ENCODE measurements at places on chromosomes 3 and 15.

- no peak for DNase-seq
These were observed 641.4 kb upstream of the CBLB start for GRCh38 chr3:106510206-106510605.

- DNase-seq = no peak
These were observed 184.4 kb downstream of the PEX5L start for GRCh38 chr3:179852142-179852905.

DNA sequence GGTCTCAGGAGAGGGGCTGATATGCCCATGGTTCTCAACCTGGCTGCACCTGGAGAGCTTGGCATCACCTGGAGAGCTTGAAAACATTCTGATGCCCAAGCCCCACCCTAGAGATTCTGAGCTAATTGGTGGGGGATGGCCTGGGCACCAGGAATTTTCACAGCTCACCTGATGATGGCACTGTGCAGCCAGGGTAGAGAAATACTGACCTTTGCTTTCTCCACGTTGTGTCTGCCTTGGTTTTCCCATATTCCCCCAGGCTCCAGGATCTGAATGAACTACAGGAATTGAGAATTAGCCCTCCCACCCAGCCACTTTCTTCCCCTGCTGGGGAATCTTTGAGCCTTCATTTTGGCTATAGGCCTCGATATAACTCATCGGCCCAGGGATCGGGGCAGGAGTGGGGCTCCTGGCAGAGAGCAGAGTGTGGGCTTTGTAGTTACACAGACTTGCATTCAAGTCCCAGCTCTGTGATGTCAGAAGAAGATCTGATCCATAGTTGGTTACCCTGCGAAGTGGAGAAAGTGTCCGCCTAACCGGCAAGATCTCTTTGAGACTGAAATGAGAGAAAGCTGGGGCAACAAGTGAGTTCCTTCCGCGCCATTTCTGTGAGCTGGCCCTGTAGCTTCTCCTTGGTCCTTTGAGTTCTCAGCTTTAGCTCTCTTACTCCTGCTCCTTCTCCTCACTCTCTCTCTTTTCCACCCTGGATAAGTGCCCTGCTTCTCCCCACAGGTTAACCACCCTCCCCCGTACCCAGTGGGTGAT is 33.1 kb upstream of the UBE2Q2 start:
- no peak for DNase-seq

- DNase-seq = no peak
These were observed 19.0 kb upstream of the CRABP1 start for GRCh38 chr15:78321041-78321570.

GRCh38 chr3:25027650-25028049 is 400.4 kb upstream of the RARB start:
- DNase-seq = no peak

- no peak for DNase-seq
These were observed 261.3 kb upstream of the NR2E3 start for GRCh38 chr15:71549091-71549490.

GRCh38 chr3:623914-624545 is 427.5 kb downstream of the CHL1 start:
- no peak for DNase-seq

GRCh38 chr3:41199866-41200668 is 762 bp downstream of the CTNNB1 start:
- DNase-seq = no peak

GRCh38 chr15:95887666-95888390 is 442.7 kb upstream of the NR2F2 start:
- DNase-seq = no peak

DNA sequence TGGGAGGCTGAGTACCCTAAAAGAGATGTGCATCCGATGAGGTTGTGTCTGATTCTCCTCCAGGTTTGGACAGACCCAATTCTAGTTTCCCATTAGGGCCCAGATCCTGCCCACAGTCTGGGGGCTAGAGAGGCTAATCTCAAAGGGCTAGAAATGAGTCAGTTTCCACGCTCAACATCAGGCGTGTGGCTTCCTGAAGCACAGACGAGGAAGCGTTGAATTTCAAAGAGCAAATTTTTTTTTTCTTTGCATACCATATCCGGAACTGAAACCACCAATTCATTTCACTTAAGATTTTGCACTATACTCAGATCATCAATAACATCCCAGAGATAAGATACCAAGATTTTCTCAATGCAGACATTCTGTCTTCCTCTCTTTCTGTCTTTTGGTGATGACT is 173.8 kb upstream of the BCL6 start:
- no peak for DNase-seq

- no peak for DNase-seq
These were observed 414.2 kb downstream of the GABRB3 start for GRCh38 chr15:26358708-26359107.

- DNase-seq = no peak
These were observed 1.7 kb upstream of the PCOLCE2 start for GRCh38 chr3:142890592-142890991.

DNA sequence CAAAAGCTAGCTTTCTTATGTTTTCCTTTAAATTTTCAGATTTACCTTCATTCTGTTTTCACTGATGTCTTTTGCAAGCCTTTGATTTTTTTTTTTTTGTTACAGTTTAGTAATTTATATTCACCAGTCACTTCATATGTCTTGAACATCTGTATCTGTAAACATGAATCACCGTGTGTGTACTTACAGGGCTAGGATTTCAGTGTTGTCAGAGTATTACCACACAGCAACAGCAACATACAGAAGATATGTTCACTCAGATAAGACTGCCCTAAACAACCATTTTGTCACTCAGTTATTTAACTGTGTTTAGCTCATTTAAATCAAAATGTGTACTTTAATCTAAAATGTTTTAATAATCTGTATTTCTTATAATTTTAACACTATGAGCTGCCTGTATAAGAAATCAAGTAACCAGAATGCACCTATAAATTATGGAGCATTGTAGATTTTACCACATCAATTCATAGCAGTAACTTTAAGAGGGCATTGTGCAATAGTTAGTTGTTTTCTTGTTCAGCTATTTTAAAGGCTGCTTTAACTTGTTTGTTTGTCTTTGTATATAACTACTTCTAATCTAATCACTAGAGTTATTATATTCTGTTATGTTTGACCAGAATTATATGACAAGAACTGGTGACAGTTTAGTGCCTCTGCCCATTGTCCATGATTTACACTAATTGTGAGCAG is 50.4 kb downstream of the GHSR start:
- DNase-seq = no peak
